Type B pancreatic cell (in vitro differentiated cells): ENCODE measurements at places on chromosomes 6 and 20. TPM values are rescaled to one million over a fixed set of nuclear protein-coding genes. Genes with fewer than 3 reads are reported as not detected.

EBF4 gene
- total RNA-seq = 11.4 and 17.9 TPM in 2 replicates

DNA sequence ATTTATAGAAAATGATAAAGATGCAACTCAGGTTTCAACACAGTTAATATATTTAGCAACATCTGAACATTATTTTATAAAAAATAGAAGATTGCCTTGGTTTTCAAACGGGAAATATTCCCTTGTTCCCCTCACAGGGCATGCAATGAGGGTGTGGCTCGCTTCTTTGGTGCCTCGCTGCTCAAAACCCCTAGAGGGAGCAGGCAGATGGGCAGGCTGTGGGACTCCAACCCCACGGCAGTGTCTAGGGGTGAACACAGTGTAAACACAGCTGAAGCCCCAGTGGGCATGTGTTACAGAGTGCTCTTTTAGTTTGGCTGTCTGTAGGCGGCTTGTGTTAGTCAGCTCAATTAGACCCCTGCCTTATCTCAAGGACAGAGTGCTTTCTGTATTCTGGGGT is 560.8 kb upstream of the IMPG1 start:
- H3K4me3 ChIP-seq = no peak overlapping the region
- DNase-seq = no peak
- H3K4me1 ChIP-seq = no peaks in the 10 kb centered on the region
- H3K36me3 ChIP-seq = no peaks in the 10 kb centered on the region

DNA sequence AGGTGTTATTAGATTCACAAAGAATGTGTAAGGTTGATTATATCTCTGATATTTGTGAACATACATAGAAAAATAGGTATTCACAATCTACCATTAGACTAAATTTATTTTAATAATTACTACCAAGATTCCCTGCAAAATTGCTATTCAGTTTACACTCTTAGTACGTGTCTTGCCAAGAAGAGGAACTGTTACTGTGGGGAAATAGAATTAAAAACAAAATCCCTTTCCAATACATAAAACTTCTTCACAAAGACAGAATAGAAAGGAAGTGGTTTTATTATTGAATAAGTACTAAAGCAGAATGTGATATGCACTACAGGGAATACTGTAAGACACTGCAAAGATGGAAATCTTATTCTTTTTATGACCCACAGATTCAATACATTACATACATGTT is 17.0 kb downstream of the RAB32 start:
- H3K4me3 ChIP-seq = no peak overlapping the region
- no peaks in the 10 kb centered on the region for H3K4me1 ChIP-seq
- no peaks in the 10 kb centered on the region for H3K27me3 ChIP-seq
- H3K36me3 ChIP-seq = peaks cover 3% of the 10 kb centered on the region

DNA sequence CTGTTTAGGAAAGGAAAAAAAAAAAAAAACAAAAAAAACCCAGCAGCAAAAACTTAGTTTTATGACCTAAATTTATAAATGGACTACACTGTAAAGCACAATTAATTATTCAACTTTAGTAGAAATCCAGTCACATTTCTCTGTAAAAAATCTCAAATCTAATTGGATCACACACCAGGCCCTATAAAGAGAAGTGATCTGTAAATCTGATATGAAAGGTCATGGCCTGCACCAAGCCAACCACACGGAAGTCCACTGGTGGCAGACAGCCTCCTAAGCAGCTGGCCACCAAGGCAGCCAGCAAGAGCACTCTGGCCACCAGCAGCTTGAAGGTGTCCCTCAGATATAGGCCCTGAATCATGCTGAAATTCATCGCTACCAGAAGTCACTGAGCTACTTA is 131.6 kb downstream of the HFE start:
- H3K27me3 ChIP-seq = no peaks in the 10 kb centered on the region
- H3K4me1 ChIP-seq = peaks cover 26% of the 10 kb centered on the region
- no peaks in the 10 kb centered on the region for H3K36me3 ChIP-seq
- peak overlapping the region; percentile 45 for H3K4me3 ChIP-seq
- DNase-seq = no peak
- H3K27ac ChIP-seq = no peak overlapping the region

DNA sequence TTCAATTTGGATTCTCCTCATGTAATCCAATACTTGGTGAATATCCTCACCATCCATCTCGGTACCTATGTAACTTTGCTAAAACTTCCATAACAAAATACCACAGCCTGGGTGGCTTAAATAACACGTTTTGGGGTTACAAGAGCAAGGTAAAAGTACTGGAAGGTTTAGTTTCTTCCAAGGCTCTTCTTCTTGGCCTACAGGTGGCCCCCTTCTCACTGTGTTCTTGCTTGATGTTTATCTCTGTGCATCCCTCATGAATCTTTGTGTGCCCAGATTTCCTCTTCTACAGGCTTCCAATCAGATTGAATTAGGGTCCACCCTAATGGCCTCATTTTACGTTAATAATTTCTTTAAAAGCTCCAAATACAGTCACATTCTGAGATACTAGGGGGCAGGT is 163.3 kb upstream of the HCRTR2 start:
- DNase-seq = no peak
- H3K4me1 ChIP-seq = no peaks in the 10 kb centered on the region
- no peaks in the 10 kb centered on the region for H3K36me3 ChIP-seq
- no peak overlapping the region for H3K4me3 ChIP-seq
- H3K27ac ChIP-seq = no peak overlapping the region

LY86 gene
- not detected in 2 replicates for total RNA-seq

DNA sequence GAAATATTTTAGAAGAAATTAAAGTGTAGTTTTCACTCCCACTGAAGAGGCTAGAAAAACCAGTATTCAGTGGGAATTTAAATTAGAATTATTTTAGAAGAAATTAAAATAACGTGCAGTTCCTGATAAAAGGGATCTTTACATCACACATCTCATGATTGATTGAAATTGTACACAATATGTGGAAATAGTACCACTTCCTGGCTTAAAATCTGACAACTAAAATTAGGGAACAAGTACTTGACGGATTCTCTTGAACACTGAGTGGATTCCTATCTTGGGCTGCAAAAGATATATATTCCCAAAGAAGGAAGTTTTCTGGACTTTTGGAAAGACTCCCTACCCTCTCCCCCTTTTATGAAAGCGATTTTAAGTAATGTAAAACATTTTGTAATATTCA is 14.6 kb upstream of the MTCL3 start:
- peaks cover 10% of the 10 kb centered on the region for H3K27me3 ChIP-seq
- H3K36me3 ChIP-seq = no peaks in the 10 kb centered on the region
- H3K4me3 ChIP-seq = no peak overlapping the region
- no peak overlapping the region for H3K27ac ChIP-seq
- DNase-seq = no peak

DNA sequence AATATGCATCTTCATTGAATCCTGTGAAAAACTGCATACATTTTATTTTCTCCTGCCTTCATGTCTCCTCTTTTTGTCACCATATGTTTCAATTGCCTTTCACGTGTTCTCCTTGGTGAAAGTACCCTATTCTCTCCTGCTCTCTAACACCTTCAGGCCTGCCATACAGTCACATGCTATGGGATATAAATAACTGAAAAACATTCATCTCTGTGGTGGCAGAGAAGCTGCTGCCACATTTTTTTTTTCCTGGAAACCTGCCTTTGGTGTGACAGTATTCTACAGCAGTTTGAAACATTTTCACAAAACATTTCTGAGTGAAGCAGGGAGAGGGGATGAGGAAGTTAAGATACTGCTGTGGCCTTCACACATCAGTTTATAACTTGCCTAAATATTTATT is 44.8 kb upstream of the FBXL4 start:
- no peak for DNase-seq
- no peak overlapping the region for H3K4me3 ChIP-seq
- H3K36me3 ChIP-seq = no peaks in the 10 kb centered on the region
- H3K4me1 ChIP-seq = no peaks in the 10 kb centered on the region
- no peak overlapping the region for H3K27ac ChIP-seq
- H3K27me3 ChIP-seq = peaks cover 3% of the 10 kb centered on the region
